Kidney tubule cell (primary cell): ENCODE measurements at places on chromosomes 1 and 21.
A peak's percentile ranks its signal among the peaks of the same experiment; 100 is the strongest.

GRCh38 chr1:37614105-37614504 lies 18.4 kb upstream of the GNL2 start:
- DNase-seq, result no peak

DNA sequence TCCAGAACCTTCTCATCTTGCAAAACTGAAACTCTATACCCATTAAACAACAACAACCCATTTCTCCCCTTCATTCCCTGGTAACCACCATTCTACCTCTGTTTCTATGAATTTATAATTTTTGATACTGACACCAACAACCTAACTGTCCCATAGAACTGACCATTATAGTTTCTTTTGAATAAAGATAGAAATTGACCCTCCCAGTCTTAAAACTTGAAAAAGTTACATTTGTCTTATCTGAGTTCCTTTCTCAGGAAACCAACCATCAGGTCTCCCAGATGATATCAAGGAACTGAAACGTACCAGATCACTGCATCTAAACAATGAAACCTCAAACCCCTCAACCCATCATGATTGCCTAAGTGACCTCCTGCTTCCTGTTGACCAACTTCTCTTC lies 27.1 kb downstream of the RNF115 start:
- DNase-seq, result no peak

GRCh38 chr1:239368436-239369109 lies 17.8 kb upstream of the CHRM3 start:
- peak; percentile 9 for DNase-seq

GRCh38 chr1:157045250-157046218 lies at the start of gene ARHGEF11:
TSS of gene ARHGEF11 (minus strand) at chr1:157045742. CDS start at chr1:157044330, 1,412 bp downstream.
- peak; percentile 93 for DNase-seq

- peak; percentile 51 for DNase-seq
Measured at GRCh38 chr1:27153549-27153886, 1.4 kb downstream of the SLC9A1 start.

- DNase-seq, result no peak
Measured at GRCh38 chr1:178573330-178573729, 60.4 kb downstream of the TEX35 start.

DNA sequence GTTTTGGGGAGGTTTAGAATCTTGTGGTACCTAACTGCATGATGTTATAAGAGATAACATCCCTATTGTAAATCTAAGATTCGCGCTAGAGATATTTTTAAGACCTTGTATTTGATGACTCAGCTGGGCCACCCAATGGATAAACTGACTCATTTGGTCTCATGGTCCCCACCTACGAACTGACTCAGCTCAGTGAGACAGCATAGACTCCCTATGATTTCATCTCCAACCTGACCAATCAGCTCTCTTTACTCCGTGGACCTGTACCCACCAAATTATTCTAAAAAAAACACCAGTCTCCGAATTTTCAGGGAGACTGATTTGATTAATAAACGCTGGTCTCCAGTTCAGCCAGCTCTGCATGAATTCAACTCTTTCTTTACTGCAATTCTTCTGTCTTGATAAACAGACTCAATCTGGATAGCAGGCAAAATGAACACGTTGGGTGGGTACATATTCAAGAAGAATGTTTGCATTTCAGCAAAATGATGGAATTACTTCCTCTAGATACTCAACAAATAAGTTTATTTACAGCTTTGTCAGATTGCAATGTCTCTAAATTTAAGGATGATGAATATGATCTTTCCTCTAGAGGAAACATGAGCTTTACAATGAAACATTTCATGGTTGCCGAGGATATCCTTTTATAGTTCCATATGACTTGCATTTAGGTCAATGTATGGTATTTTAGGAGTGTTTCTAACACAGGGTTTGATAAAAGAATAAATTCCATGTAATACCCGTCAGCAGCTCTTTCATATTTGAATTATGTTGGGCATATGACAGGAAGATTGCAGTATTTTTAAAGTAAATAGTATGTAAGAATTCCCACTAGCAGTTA lies 516.6 kb upstream of the RGS18 start:
- peak; percentile 60 for DNase-seq
